GM06990 (cell line): ENCODE measurements at places on chromosomes 1 and 21.

DNA sequence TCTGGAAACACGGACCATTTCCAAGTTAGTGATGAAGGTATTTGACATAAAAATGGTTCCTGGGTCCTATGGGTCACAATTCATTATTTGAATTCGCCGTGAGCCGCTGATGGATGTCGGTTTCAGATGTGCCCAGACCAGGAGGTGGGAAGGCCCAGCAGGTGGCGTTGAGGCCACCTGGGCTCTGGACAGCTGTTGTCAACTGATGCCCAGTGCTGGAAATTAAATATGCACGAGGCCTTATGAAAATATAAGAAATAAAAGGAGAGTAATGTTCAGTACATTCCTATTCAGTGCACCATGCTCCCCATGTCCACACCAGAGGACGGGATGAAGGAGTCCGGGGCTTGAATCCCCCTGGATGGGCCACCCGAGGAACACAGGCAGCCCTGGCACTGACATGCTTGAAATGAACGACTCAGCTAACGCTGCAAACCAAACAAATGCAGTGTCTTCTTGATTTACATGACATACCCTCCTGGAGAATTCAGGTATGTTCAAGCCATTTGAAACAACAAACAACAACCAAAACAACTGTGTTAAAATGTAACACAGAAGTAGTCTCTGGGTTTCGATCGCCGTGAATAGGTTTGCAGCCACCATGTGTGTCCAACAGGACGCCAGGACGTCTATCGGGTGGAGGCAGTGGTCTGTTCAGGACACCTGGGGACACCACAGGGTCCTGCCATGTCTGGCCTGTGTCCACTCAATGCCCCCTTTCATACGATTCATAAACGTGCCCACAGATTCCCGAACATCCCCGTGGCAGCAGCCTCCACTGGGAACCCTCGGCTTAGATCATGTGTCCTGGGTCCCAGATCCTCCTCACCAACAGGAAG is 6.1 kb downstream of the TFF3 start:
- DNase-seq: no peak

DNA sequence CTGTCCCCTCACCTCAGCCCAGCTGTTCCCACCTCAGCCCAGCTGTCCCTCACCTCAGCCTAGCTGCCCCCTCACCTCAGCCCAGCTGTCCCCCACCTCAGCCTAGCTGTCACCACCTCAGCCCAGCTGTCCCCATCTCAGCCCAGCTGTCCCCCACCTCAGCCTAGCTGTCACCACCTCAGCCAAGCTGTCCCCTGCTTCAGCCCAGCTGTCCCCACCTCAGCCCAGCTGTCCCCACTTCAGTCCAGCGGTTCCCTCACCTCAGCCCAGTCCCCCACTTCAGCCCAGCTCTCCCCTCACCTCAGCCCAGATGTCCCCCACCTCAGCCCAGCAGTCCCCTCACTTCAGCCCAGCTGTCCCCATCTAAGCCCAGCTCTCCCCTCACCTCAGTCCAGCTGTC is 88.4 kb upstream of the CSF3R start:
- no peak for DNase-seq

GRCh38 chr21:24115141-24115540 is 1492.1 kb downstream of the MRPL39 start:
- DNase-seq: no peak

GRCh38 chr1:24117722-24118409 is 5.9 kb upstream of the MYOM3 start:
- DNase-seq: no peak

DNA sequence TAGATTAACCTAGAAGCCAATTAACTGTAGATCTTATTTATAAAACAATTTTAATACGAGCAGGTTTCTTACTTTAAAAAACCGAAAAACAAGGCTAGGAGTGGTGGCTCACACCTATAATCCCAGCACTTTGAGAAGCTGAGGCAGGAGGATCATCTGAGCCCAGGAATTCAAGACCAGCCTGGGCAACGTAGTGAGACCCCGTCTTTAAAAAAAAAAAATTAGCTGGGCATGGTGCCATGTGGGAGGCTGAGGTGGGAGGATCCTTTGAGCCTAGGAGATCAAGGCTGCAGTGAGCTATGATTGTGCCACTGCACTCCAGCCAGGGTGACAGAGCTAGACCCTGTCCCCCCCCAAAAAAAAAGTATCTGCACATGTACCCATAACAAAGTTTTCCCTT is 89.3 kb upstream of the QSOX1 start:
- no peak for DNase-seq

DNA sequence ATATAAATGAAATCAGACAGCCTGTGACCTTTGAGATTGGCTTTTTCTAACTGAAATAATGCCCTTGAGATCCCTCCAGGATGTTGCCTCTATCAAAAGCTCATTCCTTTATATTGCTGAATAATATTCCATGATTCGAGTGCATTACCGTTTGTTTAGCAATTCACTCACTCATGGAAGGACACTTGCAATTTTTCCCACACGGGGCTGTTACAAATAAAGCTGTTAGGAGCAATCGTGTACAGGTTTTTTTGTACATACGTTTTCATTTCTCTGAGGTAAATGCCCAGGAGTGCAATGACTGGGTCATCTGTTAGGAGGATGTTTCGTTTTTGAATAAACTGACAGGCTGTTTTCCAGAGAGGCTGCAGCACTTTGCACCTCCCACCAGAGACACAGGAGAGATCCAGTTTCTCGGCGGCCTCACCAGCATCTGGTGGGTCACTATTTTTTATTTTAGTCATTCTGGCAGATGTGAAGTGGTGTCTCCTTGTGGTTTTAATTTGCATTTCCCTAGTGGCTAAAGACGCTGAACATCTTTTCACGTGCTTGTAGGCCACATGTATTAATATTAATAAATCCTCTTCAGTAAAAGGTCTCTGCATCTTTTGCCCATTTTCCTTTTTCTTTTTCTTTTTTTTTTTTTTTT is 11.0 kb downstream of the PRDM15 start:
- peak; percentile 59 for DNase-seq

DNA sequence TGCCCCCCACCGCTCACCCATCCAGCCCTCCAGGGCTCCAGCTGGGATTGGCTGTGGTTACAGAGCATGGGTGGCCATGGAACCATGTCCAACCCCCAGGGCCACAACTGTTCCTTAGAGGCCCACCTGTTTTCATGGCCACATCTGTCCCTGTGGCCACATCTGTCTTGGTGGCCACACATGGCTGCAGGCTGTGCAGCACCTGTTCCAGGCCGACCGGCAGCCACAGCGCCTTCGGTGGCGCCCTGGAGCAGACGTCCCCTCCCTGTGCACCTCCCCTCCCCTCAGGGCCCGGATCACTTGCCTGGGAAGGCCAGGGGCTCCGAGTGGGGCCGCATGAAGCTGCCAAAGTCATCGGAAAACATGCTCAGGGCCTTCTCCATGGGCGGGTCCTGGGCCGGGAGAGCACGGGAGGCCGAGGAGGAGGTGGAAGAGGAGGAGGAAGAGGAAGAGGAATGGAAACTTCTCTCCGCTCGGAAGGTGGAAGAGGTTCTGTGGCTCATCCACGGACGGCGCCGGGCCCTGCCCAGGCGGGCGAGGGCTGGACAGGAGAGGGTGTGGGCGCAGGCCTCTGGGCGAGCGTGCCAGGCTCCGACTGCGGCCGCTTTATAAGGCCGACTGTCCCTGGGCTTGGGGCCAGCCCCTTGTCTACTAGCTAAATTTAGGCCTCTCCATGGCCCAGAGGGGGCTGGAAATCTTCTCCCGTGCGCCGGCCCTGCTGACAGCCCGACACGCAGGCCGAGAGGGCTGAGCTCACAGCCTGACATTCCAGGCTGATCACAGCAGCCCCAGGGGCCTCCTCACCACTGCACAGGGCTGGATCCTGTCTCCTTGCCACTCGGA is at the start of gene HSPB7:
TSS of gene HSPB7 (minus strand) at position 583 of the 843 bp plus-strand sequence. CDS start at position 503, 80 bp downstream.
- DNase-seq: no peak

DNA sequence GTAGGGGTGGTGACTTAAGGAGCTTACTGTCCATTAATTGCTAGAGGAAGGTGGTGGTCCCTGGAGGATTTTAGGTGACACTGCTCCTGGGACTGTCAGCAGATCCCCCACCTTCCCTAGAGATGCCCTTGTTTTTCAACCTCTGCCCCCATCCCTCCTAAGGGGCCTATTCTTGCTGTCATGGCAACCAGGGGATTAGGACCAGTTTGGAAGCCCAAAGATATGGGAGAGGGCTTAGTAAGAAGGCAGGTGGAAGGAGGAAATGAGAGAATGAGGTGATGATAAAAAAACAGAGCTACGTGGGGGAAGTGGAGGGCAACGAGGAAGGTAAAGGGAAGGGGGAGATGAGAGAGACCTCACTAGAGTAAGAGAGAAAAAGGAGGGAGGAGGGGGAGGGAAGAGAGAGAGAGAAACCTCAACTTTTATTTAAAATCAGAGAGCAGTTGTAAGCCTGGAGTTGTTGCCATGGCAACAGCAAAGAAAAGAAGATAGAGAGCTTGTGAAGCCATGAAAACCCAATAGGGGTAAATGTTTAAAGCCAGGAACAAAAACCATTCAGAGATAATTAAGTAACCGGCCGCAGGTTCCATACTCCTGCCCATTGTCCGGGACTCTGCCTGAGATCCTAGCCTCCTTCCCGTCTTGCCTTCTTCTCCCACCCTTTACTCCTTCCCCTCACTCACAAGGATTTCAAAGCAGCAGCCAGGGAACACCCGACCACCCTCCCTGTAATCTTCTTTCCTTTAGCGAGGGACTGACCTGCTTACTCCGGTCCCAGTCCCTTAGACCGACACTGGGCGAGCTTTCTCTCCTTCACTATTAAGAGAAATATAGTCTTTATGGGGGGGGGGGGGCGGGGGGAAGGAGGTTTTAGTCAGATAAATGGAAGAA is 20.6 kb downstream of the KIRREL1 start:
- DNase-seq: no peak

GRCh38 chr1:22788254-22788661 is 77.6 kb downstream of the EPHB2 start:
- DNase-seq: no peak

DNA sequence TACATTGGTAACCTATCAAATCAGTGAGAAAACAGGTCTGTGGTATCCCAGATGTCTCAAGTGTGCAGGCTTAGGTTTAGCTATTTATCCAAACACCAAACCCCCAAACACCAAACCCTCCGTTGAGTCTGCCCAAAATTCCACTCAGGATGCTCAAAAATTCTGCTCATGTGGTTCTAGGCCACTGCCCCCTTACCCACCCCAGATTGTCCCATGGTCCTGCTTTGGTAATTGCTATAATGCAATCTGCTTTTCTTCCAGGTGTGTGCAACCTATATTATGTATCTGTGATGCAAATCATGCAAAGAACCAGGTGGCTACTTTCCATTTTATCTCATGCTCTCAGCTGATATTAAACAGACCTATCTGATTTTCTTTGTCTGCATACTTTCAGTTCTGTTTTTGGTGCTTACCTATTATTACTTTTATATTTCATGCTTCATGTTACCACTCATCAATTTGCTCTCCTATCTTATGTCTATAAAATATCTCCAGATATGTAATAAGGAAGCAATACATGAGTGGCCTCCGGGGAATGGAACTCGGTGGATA is 123.7 kb downstream of the TOMM20 start:
- peak; percentile 61 for DNase-seq

DNA sequence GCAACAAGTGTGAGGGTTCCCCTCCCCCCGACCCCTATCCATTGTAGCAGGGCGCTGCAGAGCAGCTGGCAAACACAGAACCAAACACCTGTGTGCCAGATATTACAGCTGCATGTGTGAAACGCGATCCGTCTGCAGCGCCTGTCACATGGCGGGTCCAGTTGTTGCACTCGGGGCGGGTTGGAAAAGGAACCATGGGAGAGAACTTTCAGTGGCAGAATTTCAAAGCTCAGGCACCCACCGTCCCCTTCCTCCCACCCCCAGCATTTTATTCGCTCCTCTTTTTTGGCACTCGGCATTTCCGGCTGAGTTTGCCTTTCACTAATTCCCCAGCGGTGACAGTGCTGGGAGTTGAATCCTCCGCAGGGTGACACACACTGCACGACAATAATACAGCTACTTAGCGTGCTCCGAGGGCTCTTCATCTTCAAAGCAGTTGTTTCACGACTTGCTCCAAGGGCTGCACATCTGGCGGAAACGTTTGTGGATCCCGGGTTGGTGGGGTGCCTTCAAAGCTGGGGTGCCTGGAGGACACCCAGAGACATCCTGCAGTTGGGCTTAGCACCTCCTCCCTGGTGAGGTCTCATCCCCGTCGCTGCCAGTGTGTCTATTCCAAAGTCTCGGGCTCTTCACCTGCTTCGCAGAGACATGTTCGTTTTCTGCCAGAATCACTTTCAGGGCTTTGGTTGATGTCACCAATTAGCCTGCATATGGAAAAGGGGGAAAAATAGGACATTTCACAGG is 180.7 kb downstream of the ZBTB18 start:
- no peak for DNase-seq

DNA sequence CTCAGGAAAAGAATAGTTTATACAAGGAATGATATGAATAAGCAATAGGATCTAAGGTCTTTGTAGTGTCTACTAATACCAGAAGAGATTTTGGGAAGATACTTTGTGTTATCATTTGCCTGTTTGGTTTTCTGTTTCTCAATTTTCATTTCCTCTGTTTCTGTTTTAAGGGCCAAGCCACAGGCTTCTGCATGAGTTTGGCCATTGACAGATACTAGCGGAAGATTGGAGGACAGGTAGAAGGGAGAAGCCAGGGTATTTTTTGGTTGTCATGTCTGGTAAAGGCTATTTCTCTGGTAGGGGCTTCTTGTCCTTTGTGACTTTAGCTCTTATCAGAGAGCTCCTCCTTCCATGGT is 51.4 kb downstream of the HS2ST1 start:
- DNase-seq: no peak

DNA sequence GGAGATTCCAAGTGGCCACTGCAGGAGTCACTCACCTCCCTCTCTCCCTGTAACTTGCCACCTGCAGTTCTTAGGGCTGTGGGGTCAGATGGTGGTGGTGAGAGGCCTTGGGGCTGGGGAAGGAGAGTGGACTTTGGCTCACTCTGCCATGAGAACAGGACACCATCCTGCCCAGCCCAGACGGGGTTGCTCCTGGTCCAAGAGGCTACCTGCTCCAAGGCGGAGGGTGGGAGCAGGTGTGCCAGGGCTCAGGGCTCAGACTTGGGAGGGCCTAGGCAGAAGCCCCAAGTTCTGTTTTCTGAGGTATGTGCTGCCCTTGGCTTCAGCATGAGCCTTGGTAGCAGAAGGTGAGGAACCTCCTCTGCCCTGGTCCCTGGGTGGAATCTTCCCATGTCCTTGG is 11.4 kb upstream of the KCNC4 start:
- no peak for DNase-seq

- no peak for DNase-seq
Measured at GRCh38 chr1:29397256-29397590, 160.9 kb downstream of the PTPRU start.

DNA sequence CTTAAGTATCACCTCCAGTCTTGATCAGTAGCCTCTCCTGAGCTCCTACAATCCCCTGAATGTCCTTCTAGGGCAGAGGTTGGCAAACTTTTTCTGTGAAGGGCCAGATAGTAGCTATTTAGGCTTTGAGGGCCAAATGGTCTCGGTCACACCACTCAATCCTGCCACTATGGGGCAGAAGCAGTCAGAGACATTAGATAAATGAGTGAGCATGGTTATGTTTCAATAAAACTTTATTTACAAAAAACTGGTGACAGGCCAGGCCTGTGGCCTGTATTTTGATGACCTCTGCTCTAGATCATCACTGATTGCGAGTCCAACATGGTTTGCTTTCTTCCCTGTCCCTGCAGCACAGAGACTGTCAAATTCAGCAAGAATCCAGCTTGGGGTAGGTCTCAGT is 36.3 kb downstream of the LRP8 start:
- no peak for DNase-seq

GRCh38 chr1:7516929-7517328 is 254.2 kb upstream of the VAMP3 start:
- DNase-seq: no peak
